HEK293T (cell line): ENCODE measurements at places on chromosomes 7 and 10.

GRCh38 chr10:110815354-110816004, 56.2 kb upstream of the PDCD4 start:
- no peak for DNase-seq

GRCh38 chr7:135179321-135179925, 8.9 kb upstream of the CYREN start:
- no peak for DNase-seq

DNA sequence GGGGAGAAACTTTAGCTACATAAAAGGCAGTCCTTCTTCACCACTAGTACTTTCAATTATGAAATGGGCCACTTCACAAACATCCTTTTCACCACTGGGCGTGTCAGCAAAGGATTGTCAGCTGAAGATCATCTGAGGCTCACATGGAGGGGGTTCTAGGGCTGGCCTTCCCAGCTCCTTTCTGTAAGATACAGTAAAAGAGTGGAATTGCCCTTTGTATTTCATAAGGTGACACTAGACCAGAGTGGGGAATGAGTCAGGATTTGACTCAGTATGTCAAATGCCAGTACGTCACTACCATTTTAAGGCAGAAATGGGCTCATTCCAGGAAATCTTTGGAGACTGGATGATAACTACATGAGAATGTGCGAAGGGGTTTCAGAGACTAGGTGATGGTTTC, 21.2 kb upstream of the BLOC1S2 start:
- DNase-seq, result no peak

DNA sequence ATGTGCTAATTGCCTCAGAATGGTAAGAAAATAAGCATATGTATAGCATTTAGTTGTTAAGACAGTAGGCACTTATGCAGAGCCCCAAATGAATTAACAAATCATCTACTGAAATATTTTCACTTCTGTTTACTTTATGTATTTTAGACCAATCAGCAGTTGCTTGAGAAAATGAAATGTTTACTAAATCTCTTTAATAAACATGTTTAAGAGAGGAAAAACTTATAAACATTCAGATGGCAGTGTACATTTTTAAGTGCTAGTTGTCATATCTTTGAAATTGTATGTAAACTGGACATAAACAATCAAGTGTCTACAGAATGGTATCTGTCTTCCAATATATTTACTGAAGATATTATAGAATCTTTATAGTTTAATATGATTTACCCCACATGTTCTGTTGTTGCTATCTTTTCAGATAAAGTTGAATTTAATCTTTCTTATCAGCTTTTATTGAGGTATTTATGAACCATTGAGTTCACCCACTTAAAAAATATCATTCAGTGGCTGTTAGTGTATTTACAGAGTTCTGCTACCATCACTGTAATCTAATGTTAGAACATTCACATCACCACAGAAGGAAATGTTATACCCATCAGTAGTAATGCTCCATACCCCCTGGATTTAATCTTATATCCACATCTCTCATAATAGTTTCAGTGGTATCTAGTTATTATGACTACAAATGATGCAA, 264.3 kb downstream of the ADK start:
- DNase-seq, result no peak

GRCh38 chr10:109966961-109967738, 40.6 kb upstream of the ADD3 start:
- DNase-seq, result no peak

GRCh38 chr7:49367072-49367471, 406.4 kb upstream of the VWC2 start:
- no peak for DNase-seq

GRCh38 chr7:37359662-37360444, 88.8 kb downstream of the ELMO1 start:
- peak; percentile 20 for DNase-seq

GRCh38 chr10:16996530-16996964, 133.1 kb downstream of the CUBN start:
- DNase-seq, result no peak

- DNase-seq, result no peak
These were observed 21.6 kb upstream of the UTF1 start for GRCh38 chr10:133208466-133208865.

- no peak for DNase-seq
These were observed 25.2 kb upstream of the CPXM2 start for GRCh38 chr10:123916775-123917174.

DNA sequence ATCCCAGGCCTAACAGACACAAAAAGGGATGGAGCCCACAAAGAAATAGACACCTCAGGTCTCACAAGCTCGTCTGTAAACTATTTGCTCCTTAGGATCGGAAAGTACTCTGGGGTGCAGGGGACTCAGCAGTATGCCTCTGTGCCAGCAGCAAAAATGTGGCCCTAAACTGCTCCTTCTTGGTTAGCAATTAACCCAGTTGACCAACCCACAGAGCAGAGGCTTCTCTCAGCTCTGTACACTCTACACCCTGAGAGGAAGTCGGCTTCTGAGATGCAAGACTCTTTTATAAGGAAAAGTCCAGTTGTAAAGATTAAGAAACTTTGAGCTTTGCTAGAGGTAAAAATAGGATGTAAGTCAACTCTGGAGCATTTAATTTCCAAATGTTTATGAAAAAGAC, 156.3 kb upstream of the PRSS58 start:
- no peak for DNase-seq

DNA sequence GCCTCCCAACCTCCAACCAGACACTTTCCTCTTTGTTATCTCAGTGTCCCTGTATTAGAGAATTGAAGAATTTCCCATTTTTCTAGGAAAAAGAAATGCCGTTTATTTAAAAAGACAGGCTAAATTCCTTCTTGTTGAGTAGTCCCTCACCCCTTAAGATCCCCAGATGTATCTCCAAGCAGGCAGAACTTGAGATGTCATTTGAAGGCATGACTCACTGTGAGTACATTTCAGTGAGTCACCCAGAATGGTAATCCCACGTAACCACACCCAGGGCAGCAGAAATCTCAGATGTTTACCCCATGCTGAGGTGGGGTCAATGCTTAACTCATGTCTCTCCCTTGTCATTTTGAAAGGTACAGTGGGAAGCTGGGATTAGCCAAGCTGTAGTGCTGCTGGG, 4.4 kb downstream of the ZNF655 start:
- no peak for DNase-seq

DNA sequence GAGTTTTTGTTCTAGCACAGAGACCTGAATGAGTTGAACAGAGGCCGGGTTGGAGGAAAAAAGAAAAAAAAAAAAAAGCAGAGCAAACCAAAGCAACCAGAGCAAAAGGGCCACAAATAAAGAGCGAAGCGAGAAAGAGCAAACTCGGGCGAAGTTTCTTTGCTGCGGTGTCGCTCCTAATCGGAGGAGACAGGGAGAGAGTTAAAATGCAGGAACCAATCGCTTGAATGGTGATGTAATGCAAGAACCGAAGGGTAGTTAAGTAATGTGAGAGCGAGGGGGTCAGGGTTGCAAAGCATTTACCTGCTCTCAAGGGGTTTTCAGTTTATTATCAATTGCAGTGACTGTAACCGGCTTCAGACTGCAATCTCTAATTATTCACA, 271.7 kb downstream of the TRIL start:
- peak; percentile 50 for DNase-seq
